ENCODE measurements at places on chromosomes 5 and 9.

GRCh38 chr9:37432020-37432419, 9.5 kb downstream of the GRHPR start:
- no peak for DNase-seq

- DNase-seq: no peak
Observed at GRCh38 chr5:124936626-124936933, 190.1 kb upstream of the ZNF608 start.

GRCh38 chr9:33903157-33903780, 86.3 kb downstream of the UBE2R2 start:
- no peak for DNase-seq

DNA sequence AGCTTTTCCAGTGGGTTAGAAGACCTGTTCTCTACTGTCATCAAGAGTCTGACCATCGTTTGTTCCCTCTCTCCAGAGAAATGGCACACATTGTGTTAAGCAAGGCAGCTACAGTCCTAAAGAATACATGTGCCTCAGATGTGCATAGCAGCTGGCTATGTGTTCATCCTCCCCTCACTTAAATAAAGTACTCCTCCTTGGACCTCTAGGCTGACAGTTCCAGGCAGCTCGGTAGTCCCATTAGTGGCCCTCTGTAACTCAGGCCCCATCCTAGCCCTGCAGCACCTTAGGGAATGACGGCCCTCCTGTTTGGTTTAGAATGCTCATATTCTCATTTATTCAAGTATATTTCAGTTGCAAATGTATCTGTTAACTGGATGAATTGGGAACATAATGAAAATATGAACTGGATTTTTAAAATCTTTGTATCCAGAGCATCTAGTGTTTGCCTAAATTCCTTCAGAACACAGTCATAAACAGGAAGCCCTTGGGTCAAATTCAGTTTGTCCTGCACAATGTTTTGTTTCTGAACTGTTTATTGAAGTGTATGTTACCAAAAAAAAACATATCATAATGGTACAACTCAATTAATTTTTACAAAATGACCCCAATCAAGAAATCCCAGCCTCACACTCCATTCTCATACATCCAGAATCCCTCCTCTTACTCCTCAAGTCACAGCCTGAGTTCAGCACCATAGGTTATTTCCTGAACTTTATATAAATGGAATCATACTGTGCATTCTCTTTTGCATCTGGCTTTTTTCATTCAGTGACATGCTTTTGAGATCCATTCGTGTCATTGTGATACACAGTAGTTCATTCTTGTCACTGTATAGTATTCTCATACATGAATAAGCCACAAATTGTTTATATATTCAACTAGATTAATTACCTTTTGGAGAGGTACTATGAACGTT, 1.6 kb upstream of the ASPN start:
- no peak for DNase-seq

- no peak for DNase-seq
Observed at GRCh38 chr9:95836072-95836471, 39.4 kb upstream of the ERCC6L2 start.

- DNase-seq: peak; percentile 21
Observed at GRCh38 chr5:66415208-66415607, 181.0 kb upstream of the MAST4 start.

DNA sequence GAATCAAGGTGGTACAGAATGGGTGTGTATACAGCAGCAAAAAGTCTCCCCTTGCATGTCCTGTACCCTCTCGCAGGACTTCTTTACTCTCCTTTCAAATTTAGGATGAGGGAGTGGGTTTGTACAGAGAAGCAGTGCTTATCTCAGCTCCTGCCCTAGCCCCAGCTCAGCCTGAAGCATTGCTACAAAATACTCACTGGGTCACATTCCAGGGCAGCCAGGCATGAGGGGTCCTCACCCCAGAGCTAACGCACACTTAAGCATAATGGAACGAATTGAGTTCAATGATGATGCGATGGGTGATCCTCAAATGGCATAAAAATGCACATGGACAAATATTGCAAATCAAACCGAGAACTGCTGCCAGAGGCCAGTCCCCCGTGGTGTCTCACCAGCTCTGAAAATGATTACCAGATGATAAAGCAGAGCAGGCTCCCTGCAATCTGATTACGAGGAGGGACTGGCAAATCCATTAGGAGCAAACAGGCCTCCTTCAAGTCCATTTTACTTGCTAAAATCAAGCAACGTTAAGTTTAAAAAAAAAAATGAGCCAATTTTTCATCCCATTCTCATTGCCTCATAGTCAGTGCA, 231.6 kb upstream of the TAS2R1 start:
- DNase-seq: no peak

DNA sequence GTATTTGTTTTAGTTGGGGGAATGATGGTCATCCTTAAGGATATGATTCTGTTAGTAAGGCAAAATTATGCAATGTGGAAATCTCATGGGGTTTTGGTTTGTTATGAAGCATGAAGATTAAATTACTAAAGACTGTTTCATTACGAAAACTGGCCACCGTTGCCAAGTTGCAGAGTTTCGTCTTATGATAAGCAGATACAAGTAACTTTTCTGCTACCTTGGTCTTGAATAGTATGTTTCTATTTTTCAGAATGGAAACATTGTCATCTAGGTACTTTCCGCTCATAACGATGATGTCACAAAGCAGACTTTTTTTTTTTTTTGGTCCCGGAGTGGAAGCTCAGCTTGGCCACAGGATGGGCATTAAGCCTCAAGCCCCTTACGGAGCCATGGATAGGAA, 4.2 kb downstream of the CCNI2 start:
- DNase-seq: no peak

DNA sequence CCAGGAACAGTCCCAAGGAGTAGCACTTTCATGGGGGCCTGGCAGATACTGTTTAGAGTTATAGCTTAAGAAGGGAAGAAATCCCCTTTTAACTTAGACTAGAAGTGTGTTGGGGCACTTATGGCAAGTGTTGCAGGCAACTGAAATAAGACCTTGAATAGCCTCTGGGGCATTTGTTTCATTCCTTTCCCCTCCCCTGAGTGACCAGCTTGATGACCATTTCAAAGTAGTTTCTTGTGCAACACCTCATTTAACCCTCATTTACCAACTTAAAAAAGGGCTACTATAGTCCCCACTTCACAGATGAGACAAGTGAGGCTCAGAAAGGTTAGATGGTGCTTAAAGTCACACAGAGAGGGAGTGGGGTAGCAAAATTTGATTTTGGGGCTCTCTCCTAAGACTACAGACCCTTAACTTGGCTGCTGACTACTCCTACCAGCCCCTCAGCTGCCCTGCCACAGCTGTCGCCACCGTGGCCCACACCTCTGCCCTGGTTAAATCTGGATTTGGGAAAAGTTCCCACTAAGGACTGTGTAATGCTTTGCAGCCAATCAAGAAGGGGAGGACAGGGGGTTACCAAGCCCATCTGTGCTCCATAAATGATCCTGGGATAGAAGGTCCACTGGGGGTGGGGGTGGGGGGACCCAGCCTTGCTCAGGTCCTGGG, 5.5 kb downstream of the PDLIM4 start:
- DNase-seq: no peak

DNA sequence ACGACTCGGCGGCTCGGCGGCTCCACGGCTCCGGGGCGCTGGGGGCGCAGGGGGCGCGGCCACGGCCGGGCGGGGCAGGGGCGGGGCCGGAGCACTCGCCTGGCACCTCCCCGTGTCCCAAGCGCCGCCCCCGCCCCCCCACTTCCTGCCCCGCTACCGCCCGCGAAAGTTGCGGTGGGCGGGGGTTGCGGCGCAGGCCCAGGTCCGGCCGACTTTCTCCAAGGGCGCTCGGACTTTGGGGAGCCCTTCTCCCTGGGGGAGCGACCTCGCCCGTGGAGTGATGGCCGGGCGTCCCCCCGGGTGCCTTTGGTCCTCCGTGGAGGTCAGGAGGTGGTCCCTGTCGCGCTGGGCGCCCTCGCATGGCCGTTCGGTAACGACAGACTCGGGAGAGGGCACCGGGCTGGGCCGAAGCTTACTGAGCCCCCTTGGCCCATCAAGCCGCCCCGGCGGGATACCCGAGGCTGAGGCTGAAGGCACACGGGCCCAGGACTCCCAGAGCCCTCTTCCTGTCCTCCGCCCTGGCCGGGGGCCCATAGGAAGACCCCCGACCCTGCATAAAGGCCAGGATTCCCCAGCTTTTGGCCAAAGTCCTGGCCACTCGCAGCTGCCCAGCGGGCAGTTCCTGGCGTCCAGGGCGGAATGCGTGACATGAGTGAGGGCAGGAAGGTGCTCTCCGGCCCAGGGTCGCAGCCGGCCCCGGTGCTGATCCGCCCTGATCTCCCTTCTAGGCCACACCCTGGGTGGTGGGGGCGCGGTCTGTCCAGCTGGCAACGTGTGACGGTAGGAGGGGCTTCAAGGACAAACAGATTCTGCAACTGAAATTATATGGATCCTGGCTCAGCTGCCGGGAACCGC, 883 bp upstream of the VAV2 start:
- DNase-seq: peak; percentile 89

DNA sequence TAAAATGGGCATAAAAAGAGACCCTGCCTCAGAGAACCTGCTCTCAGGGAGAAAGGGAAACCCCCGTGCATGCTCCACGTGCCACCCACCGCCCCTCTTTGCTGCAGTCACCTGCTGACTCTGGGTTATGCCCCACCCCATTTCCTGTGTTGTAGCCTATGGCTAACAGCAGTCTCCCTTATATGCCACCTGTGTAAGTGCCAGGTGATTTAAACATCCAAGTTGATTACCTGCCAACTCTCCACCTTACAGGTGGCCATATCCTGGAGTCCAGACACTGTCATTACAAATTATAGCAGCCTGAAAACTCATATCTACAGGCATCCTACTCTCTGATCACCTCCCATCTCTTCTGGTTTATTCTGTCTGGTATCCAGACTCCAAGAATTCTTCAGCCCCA, 242.6 kb downstream of the HSPA4 start:
- no peak for DNase-seq

GRCh38 chr5:42811591-42812446, at the start of gene SELENOP:
TSS of gene SELENOP (minus strand) at chr5:42811892. CDS start at chr5:42808353, 3,539 bp downstream.
- peak; percentile 94 for DNase-seq

DNA sequence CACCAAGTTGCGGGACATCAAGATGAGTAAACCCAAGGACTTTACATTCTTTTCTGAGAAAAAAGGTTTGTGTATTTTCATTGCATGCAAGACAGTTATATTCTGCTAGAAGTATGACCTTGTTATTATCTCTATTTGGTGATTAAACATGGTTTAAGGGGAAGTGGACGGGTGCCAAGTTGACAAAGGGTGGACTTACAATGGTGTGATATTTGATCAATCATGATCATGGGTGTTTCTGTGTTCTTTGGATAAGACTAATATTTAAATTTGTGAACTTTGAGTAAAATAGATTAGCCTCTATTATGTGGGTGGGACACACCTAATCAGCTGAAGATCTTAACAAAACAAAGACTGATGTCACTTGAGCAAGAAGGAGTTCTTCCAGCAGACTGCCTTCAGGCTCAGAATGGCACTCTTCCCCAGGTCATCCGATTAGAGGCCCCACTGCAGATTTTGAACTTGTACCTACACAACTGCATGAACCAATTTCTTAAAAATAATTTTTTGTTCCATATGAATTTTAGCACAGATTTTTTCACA, 782.9 kb downstream of the CDH12 start:
- DNase-seq: no peak

DNA sequence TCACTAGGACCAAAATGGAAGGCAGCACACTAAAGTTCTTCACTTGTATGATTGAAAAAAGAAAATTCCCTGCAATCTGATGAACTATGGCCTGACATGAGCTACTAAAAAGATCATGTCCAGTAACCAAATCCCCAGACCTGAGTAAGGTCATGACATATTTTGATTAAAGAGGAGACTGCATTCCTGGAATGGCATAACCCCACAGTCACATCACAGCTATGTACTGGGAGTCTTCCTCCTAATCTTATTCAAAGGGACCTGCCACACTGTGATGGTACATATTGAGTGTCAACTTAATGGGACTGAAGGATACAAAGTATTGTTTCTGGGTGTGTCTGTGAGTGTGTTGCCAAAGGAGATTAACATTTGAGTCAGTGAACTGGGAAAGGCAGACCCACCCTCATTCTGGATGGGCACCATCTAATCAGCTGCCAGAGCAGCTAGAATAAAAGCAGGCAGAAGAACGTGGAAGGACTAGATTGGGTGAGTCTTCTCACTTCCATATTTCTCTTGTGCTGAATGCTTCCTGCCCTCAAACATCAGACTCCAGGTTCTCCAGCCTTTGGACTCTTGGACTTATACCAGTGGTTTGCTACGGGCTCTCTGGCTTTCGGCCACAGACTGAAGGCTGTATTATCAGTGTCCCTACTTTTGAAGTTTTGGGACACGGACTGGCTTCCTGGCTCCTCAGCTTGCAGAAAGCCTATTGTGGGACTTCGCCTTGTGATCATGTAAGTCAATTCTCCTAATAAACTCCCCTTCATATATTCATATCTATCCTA, 345.0 kb downstream of the TMEM38B start:
- no peak for DNase-seq

DNA sequence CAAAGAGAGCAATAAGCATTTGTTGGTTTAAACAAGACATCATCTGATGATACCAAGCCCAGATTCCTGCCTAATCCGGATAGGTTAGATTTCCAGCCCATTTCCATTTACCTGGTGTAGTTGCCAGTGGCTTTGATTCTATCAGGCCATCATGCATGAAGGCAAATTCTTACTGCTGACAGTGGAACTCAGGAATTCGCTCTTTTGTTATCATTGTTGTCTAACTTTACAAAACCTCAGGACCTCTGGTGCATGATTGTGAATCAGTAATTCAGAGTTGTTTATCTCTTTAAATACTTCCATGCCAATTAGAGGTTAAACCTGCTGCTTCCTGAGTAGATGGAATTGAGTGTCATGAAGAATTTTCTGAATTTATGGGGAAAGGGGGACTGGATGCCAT, 76.5 kb downstream of the C9orf152 start:
- peak; percentile 74 for DNase-seq

DNA sequence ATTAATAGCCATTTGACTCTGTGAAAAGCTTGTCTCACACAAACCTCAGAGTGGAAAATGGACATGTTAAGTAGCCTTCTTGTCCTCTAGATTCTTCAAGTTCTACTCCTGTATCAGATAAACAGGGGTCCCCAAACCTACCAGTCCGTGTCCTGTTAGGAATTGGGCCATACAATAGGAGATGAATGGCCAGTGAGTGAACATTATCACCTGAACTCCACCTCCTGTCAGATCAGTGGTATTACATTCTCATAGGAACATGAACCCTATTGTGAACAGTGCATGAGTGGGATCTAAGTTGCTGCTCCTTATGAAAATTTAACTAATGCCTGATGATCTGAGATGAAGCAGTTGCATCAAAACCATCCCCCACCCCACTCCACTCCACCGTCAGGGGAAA, 136.3 kb downstream of the TMEM232 start:
- DNase-seq: peak; percentile 25

- no peak for DNase-seq
Observed at GRCh38 chr5:157046041-157046440, 12.9 kb downstream of the HAVCR1 start.

- no peak for DNase-seq
Observed at GRCh38 chr9:5897851-5898250, 7.2 kb downstream of the MLANA start.

DNA sequence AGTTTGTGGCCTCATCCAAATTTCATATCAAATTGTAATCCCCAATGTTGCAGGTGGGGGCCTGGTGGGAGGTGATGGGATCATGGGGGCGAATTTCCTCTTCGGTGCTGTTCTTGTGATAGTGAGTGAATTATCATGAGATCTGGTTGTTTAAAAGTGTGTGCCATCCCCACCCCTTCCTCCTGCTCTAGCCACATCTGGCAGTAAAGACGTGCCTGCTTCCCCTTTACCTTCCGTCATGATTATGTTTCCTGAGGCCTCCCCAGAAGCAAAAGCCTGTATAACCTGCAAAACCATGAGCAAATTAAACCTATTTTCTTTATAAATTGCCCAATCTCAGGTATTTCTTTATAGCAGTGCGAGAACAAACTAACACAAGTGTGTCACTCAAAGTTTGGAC, 71.0 kb upstream of the MOCS2 start:
- DNase-seq: no peak
